ENCODE measurements at places on chromosomes 16 and 17. TPM values are rescaled to one million over a fixed set of nuclear protein-coding genes. Genes with fewer than 3 reads are reported as not detected.

ENO3 gene
- 30.8 TPM for total RNA-seq

- peaks cover 43% of the 10 kb centered on the region for H3K4me1 ChIP-seq
- H3K4me3 ChIP-seq = no peak overlapping the region
- peaks cover 9% of the 10 kb centered on the region for H3K36me3 ChIP-seq
- no peak overlapping the region for H3K27ac ChIP-seq
Measured at GRCh38 chr16:17452922-17453321, 17.8 kb downstream of the XYLT1 start.

USP43 gene
- 0.29 TPM for total RNA-seq

GRCh38 chr17:19579192-19579761 is 45.6 kb downstream of the SLC47A1 start:
- no peak for DNase-seq
- no peak overlapping the region for H3K4me3 ChIP-seq
- H3K36me3 ChIP-seq = no peaks in the 10 kb centered on the region
- H3K4me1 ChIP-seq = no peaks in the 10 kb centered on the region
- H3K27me3 ChIP-seq = peaks cover 44% of the 10 kb centered on the region
- no peak overlapping the region for H3K27ac ChIP-seq

GRCh38 chr16:49588729-49589384 is 215.3 kb downstream of the C16orf78 start:
- no peak overlapping the region for H3K27ac ChIP-seq
- H3K4me1 ChIP-seq = no peaks in the 10 kb centered on the region
- no peak overlapping the region for H3K4me3 ChIP-seq

TBC1D3G gene
- total RNA-seq = not detected

GOT2 gene
- 102 TPM for total RNA-seq

ANKRD40CL gene
- not detected for total RNA-seq

DNA sequence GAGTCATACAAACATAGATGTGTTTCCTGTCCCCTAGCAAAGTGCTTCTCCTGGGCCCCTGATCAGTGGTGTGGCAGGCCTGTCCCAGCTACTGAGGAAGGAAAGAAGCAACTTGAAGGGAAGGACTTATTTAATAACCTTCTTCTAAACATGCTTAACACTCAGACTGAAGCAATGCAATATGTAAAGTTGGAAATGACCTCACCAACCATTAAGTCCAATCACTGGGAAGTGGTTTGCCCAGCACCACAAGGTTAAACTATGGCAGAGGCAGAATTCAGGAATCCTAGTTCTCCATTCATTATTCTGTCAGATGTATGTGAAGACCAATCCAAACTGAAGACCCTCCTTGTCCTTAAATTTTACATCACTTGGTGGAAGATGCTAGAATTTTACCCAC is 39.1 kb downstream of the CENPV start:
- no peaks in the 10 kb centered on the region for H3K27me3 ChIP-seq
- no peak for DNase-seq
- no peak overlapping the region for H3K4me3 ChIP-seq
- H3K4me1 ChIP-seq = peaks cover 18% of the 10 kb centered on the region
- H3K36me3 ChIP-seq = peaks cover 9% of the 10 kb centered on the region

ANKFN1 gene
- total RNA-seq = not detected

- no peaks in the 10 kb centered on the region for H3K36me3 ChIP-seq
- no peaks in the 10 kb centered on the region for H3K4me1 ChIP-seq
- H3K27me3 ChIP-seq = peaks cover 65% of the 10 kb centered on the region
- H3K4me3 ChIP-seq = no peak overlapping the region
- no peak for DNase-seq
- no peak overlapping the region for H3K27ac ChIP-seq
Measured at GRCh38 chr17:49471089-49471683, 23.9 kb upstream of the NGFR start.

MMD gene
- 41.9 TPM for total RNA-seq

- H3K27ac ChIP-seq = peak overlapping the region; percentile 98
- peaks cover 72% of the 10 kb centered on the region for H3K36me3 ChIP-seq
- H3K4me3 ChIP-seq = peak overlapping the region; percentile 100
Measured at GRCh38 chr16:28986046-28986445, 1.2 kb downstream of the LAT start.

HBA1 gene
- total RNA-seq = not detected

DNA sequence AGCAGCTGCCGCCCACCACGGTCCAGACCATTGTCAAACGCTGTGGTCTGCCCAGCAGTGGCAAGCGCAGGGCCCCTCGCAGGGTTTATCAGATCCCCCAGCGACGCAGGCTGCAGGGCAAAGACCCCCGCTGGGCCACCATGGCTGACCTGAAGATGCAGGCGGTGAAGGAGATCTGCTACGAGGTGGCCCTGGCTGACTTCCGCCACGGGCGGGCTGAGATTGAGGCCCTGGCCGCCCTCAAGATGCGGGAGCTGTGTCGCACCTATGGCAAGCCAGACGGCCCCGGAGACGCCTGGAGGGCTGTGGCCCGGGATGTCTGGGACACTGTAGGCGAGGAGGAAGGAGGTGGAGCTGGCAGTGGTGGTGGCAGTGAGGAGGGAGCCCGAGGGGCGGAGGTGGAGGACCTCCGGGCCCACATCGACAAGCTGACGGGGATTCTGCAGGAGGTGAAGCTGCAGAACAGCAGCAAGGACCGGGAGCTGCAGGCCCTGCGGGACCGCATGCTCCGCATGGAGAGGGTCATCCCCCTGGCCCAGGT is 13.0 kb downstream of the SLC52A1 start:
- DNase-seq = no peak
- H3K4me3 ChIP-seq = no peak overlapping the region
- H3K27me3 ChIP-seq = no peaks in the 10 kb centered on the region
- H3K36me3 ChIP-seq = peaks cover 4% of the 10 kb centered on the region
- H3K27ac ChIP-seq = no peak overlapping the region

GRCh38 chr16:70749006-70749678 is 51.8 kb downstream of the VAC14 start:
- peaks cover 26% of the 10 kb centered on the region for H3K4me1 ChIP-seq
- no peak overlapping the region for H3K4me3 ChIP-seq
- DNase-seq = no peak
- no peak overlapping the region for H3K27ac ChIP-seq

- H3K4me1 ChIP-seq = peaks cover 29% of the 10 kb centered on the region
- no peak overlapping the region for H3K4me3 ChIP-seq
- no peaks in the 10 kb centered on the region for H3K27me3 ChIP-seq
Measured at GRCh38 chr17:82108038-82108437, 10.0 kb upstream of the FASN start.

- H3K4me1 ChIP-seq = no peaks in the 10 kb centered on the region
- no peak overlapping the region for H3K4me3 ChIP-seq
- DNase-seq = no peak
- H3K27me3 ChIP-seq = peaks cover 8% of the 10 kb centered on the region
- no peak overlapping the region for H3K27ac ChIP-seq
- peaks cover 28% of the 10 kb centered on the region for H3K36me3 ChIP-seq
Measured at GRCh38 chr16:15865742-15866141, 8.9 kb upstream of the MYH11 start.

GRCh38 chr17:80122926-80123505 is 21.6 kb downstream of the GAA start:
- H3K36me3 ChIP-seq = no peaks in the 10 kb centered on the region
- H3K4me3 ChIP-seq = no peak overlapping the region
- no peak for DNase-seq
- peaks cover 16% of the 10 kb centered on the region for H3K27me3 ChIP-seq

DNA sequence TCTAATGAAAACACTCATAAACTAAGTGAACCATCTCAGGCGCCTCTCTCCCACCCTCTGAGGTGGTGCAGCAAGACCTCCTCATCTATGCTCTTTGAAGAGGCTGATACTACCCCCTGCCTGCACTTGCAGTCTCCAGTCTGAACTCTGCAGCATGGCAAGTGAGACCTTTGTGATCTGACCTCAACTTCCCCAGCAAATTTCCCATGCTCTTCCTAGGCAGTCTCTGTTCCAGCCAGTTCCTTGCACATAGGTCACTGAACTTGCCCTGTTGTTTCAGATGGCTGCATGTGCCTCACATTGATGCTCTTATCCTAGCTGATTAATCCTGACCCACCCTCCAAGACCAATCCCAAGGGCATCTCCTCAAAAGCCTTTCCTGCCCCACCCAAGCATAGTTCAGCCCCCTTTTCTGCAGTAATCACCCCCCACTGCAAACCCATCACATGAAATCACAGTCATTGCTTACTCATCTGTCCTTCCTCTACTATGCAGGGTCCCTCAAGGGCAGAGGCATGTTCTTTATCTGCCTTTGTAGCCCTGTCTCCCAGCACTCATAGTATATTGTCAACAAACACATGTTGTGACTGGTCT is 42.0 kb downstream of the TBX21 start:
- H3K27ac ChIP-seq = no peak overlapping the region
- no peaks in the 10 kb centered on the region for H3K4me1 ChIP-seq
- DNase-seq = no peak
- peaks cover 1% of the 10 kb centered on the region for H3K36me3 ChIP-seq

DNA sequence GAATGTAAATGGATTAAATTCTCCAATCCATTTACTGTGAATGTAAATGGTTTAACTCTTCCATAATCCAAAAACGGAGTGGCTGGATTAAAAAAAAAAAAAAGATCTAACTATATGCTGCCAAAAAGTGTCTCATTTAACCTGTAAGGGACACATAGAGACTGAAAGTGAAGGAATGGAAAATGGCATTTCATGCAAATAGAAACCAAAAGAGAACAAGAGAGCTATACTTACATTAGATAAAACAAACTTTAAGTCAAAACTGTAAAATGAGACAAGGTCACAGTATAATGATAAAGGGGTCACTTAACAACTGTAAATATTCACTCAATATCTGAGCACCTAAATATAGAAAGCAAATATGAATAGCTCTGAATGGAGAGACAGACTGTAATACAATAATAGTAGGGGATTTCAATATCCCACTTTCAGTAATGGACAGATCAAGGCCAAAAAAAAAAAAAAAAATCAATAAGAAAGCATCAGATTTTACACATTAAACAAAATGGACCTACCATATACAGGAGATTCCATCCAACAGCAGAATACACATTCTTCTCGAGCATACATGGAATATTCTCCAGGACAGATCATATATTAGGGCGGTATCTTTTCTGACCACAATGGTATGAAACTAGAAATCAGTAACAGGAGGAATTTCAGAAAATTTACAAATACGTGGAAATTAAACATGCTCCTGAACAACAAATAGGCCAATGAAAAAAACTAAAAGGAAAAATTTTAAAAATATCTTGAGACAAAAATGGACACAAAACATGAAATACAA is 36.4 kb downstream of the CDR2 start:
- H3K4me1 ChIP-seq = peaks cover 6% of the 10 kb centered on the region
- H3K4me3 ChIP-seq = no peak overlapping the region
- H3K27ac ChIP-seq = no peak overlapping the region
- no peak for DNase-seq

- no peak overlapping the region for H3K27ac ChIP-seq
- H3K36me3 ChIP-seq = peaks cover 7% of the 10 kb centered on the region
- H3K4me3 ChIP-seq = no peak overlapping the region
- DNase-seq = no peak
- H3K4me1 ChIP-seq = peaks cover 8% of the 10 kb centered on the region
- H3K27me3 ChIP-seq = no peaks in the 10 kb centered on the region
Measured at GRCh38 chr17:31291820-31292219, 5.2 kb downstream of the OMG start.

C16orf78 gene
- not detected for total RNA-seq

DNA sequence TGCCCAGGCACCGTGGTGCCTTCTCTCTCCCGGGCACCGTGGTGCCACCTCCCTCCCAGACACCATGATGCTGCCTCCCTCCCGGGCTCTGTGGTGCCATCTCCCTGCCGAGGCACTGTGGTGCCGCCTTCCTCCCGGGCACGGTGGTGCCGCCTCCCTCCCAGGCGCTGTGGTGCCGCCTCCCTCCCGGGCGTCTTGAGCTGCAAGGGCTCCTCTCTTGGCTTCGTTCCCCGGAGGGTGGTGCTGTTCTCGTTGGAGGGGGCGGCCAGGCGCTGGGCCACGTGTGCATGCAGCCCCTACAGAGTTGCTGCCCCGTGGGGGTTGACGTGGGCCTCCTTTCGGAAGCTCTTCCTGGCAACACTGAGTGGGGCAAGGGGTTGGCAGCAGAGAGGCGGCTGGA is 8.2 kb downstream of the CENPX start:
- no peaks in the 10 kb centered on the region for H3K27me3 ChIP-seq
- H3K27ac ChIP-seq = no peak overlapping the region
- H3K36me3 ChIP-seq = peaks cover 4% of the 10 kb centered on the region
- H3K4me3 ChIP-seq = no peak overlapping the region

- H3K27me3 ChIP-seq = no peaks in the 10 kb centered on the region
- no peaks in the 10 kb centered on the region for H3K4me1 ChIP-seq
- H3K36me3 ChIP-seq = peaks cover 3% of the 10 kb centered on the region
- DNase-seq = no peak
Measured at GRCh38 chr16:69851491-69852240, 89.5 kb downstream of the WWP2 start.

DNA sequence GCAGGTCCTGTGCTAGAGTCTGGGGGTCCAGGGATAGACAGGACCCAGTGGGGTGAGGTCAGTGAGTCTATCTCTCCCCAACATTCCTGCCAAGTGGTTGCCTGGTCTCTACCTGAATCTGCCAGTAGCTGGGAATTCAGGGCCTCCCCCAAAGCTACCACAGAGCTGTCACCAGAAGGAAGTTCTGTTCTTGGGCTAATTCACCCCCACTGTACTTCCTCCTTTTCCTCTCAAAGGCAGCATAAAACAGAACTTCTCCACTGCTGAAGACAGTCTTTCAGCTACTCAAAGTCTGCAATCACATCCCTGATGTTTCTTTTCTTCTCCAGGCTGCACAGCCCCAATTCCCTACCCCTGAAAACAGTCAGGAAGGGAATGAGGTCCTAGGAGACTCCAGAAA is 8.7 kb downstream of the CAMTA2 start:
- no peaks in the 10 kb centered on the region for H3K27me3 ChIP-seq
- peaks cover 39% of the 10 kb centered on the region for H3K36me3 ChIP-seq
- no peak for DNase-seq
- no peak overlapping the region for H3K4me3 ChIP-seq
- H3K4me1 ChIP-seq = peaks cover 20% of the 10 kb centered on the region
- H3K27ac ChIP-seq = no peak overlapping the region

LUC7L3 gene
- 193 TPM for total RNA-seq

KCNJ18 gene
- not detected for total RNA-seq

GRCh38 chr17:20706751-20707373 is 127.3 kb downstream of the CDRT15L2 start:
- H3K27me3 ChIP-seq = peaks cover 18% of the 10 kb centered on the region
- H3K27ac ChIP-seq = no peak overlapping the region
- H3K4me1 ChIP-seq = peaks cover 6% of the 10 kb centered on the region
- no peak overlapping the region for H3K4me3 ChIP-seq
- DNase-seq = no peak

HIC1 gene
- 88.5 TPM for total RNA-seq

DNA sequence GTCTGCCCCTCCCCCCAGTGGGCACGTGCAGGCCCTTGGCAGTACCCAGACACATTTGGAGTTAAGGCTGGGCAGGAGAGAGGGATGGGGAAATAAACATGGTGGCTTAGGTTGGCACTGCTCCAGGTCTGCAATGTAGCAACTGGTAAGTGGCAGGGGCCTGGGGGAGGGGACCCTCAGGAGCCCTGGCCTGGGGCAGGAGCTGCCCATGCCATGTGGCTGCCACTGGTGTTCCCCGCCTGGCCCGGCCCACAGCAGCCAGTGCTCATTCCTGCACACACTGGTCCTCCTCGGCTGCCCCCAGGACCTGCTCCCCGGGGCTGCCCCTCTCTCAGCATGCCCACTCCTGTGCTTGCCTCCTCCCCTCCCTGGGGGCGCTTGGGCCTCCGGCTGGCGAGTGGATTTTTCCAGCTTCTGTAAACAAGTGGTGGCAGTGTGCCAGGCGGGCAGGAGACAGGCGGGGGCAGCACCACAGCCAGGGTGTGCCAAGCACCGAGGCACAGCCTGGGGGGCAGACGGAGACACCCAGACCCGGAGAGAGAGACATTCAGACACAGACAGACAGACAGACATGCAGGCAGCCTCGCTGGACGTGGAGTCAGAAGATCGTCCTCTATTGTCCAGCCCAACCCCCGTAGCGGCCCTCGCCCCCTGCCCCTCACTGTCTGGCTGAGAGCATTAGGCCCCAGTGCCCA is 9.4 kb downstream of the THRA start:
- no peak overlapping the region for H3K4me3 ChIP-seq
- H3K27me3 ChIP-seq = no peaks in the 10 kb centered on the region
- no peaks in the 10 kb centered on the region for H3K36me3 ChIP-seq
- no peak for DNase-seq
- peaks cover 37% of the 10 kb centered on the region for H3K4me1 ChIP-seq
